ENCODE measurements at places on chromosomes 6 and 20.

GRCh38 chr6:111423960-111424846 is 58.8 kb downstream of the REV3L start:
- no peak for DNase-seq

DNA sequence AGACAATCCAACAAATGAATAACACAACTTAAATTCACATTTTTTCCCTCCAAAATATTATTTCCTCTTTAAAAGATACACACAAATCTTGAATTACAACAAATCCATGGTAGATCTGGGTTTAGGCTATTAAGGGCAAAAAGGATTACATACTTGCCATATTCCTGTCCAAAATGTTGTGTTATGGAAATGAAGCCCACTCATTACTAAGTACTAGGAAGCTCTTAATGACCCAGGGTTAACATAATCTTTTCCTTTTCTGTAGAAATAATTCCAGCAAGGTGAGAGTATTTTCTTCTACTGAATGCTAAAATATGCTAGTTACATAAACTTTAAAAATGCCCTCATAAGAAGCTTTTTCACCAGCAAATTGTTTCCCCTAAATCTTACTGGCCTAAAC is 1.6 kb downstream of the SHPRH start:
- no peak for DNase-seq

DNA sequence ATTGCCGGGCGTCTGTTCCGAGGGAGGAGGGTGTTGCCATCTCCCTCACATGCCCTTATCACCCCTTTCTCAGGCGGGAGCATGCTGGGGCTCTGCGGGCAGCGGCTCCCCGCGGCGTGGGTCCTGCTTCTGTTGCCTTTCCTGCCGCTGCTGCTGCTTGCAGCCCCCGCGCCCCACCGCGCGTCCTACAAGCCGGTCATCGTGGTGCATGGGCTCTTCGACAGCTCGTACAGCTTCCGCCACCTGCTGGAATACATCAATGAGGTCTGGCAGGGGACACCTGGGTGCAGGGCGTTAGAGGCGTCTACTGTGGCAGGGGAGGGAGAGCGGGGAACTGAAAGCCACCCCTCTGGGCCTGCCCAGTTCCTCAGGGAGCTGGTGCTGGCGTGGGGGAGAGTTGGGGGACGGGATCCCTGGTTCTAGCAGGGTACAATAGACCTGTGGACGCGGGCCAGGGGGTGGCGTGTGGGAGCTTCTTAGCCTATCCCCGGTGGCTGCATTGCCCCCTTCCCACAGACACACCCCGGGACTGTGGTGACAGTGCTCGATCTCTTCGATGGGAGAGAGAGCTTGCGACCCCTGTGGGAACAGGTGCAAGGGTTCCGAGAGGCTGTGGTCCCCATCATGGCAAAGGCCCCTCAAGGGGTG is 697 bp downstream of the PPT2 start:
- peak; percentile 65 for DNase-seq

- no peak for DNase-seq
Observed at GRCh38 chr20:669573-669972, 6.0 kb downstream of the SCRT2 start.

- DNase-seq = no peak
Observed at GRCh38 chr20:42098418-42098817, 480.2 kb upstream of the CHD6 start.

- no peak for DNase-seq
Observed at GRCh38 chr20:63686492-63687321, 9.7 kb upstream of the TNFRSF6B start.

- no peak for DNase-seq
Observed at GRCh38 chr6:119132261-119132981, 54.0 kb upstream of the FAM184A start.

DNA sequence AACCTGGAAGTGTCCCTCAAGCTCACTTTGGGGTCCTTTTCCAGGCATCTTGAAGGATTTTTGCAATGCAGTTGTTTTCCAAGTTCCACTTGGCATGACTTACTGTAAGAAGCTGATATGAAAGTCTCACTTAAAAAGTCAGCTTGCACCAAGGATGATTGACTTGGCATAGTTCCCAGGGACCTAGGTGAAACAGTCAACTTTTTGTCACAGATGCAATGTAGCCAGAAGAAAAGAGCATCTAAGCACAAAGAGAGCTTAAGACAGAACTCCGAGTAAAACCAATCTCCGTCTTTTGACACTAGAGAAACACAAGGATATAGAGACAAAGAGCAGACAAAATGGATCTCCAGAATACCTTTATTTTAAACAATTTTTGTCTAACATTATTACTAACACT is 2.6 kb upstream of the ZSCAN12 start:
- DNase-seq = no peak

- no peak for DNase-seq
Observed at GRCh38 chr6:166716910-166717617, 90.0 kb upstream of the RPS6KA2 start.

- no peak for DNase-seq
Observed at GRCh38 chr6:15876406-15876805, 213.6 kb upstream of the DTNBP1 start.

DNA sequence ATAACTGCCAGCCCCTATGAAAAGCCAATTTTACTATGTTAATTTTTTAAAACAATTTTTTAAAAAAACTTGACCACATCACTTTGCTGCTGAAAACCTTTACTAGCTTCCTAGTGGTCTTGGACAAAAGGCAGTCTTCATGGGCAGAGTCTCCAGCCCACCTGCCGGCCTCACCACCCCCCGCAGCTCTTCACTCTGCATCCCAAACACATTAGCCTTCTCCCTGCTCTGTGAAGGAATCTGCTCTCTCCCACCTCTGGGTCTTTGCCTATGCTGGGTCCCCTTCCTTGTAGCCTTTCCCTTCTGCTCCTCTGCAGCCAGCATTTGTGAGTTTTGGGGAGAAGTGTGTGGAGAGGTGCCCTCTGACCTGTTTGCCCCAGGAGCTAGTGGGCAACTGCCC is 170.7 kb upstream of the MLN start:
- DNase-seq = no peak

DNA sequence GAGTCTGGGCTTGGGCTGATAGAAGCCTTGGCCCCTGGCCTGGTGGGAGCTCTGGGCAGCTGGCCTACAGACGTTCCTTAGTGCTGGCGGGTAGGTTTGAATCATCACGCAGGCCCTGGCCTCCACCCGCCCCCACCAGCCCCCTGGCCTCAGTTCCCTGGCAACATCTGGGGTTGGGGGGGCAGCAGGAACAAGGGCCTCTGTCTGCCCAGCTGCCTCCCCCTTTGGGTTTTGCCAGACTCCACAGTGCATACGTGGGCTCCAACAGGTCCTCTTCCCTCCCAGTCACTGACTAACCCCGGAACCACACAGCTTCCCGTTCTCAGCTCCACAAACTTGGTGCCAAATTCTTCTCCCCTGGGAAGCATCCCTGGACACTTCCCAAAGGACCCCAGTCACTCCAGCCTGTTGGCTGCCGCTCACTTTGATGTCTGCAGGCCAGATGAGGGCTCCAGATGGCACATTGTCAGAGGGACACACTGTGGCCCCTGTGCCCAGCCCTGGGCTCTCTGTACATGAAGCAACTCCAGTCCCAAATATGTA is 957 bp upstream of the VEGFA start:
- DNase-seq = no peak

GRCh38 chr6:53983301-53983700 is 127.9 kb upstream of the MLIP start:
- DNase-seq = no peak

DNA sequence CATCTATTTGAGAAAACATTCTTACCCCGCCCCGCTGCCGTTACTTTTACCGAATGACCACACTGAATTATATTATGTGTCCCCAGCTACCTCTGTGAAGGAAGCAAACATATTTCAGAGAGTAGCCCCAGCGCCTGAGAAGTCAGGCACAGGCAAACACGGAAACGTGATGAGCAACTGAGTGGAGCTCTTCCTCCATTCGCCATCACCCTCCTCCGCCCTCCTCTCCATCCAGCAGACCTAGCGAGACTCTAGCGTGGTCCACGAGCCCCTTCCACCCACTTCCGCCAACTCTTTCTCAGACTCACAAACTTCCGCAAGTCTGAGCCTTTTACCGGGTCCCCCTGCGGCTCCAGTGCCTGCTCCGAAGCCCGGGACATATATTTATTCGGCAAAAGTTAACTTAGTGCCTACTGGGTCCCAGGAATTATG is 582 bp downstream of the SNRPB start:
- DNase-seq = peak; percentile 39

DNA sequence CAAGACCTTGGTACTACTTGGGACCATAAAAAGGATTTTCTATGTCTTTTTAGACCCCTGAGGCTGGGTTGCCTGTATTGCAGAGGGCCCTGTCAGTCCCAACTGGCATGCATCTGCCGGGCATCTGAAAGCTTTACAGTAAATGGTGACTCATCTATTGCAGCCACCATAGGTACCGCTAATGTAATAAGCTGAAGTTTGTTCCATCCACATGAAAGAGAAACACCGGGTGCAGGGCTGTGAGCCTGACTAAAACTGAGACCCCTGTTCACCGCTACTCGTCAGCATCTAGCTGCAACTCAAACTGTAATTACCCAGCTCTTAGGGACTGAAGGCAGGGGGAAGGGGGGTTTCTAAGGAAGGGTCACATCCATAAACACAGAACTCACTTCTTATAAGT is 49.5 kb downstream of the TRERF1 start:
- DNase-seq = no peak

- no peak for DNase-seq
Observed at GRCh38 chr6:39819676-39820075, 27.5 kb downstream of the DAAM2 start.

- DNase-seq = no peak
Observed at GRCh38 chr20:20233041-20233514, 134.8 kb upstream of the INSM1 start.

DNA sequence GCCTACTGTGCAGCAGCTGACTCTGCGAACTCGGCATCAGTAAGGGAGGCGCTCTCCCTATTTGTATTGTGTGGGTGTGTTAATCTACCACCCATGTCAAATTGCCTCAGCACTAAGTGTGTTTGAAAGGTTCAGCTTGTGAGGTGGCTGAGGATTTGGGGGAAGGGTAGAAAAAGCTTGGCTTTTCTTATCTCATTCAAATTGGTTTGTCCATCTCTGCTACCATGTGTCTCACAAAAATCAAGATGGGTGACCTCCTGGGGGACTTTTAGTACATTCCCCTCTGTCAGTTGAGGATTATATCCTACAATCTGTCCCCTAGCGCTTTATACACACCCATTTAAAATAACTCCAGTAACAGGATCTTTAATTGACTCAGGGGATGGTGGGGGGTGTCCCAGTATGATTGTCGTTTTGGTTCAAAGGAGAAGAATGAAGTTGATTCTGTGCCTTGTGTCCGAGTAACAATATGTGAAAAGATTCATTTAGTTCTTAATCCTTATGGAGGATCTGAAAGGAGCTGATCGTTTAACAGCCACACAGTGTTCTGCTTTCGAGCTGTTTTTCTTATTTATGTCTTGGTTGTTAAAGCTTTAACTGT is 609.6 kb downstream of the PKHD1 start:
- no peak for DNase-seq

DNA sequence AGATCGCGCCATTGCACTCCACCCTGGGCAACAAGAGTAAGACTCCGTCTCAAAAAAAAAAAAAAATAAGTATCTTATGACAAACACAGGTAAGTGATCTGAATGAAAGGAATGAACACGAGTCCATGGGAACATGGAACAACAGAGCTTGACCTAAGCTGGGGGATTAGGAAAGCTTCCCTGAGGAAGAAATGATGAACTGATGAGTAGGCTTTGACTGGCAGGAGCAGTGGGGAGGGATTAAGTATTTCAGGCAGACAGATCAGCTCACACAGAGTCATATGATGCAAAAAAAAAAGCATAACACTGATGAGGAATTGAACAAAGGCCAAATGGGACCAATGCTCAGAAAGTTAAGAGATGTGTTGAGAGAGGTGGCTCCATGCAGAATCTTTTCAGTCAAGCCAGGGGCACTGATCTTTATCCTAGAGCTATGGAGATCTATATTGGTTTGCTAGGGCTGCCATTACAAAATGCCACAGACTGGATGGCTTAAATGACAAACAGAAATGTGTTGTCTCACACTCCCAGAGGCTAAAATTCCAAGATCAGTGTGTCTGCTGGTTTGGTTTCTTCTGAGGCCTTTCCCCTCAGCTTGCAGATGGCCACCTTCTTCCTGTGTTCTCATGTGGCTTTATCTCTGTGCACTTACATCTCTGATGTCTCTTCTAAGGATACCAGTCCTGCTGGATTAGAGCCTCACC is 85.6 kb downstream of the ANKRD6 start:
- DNase-seq = no peak

DNA sequence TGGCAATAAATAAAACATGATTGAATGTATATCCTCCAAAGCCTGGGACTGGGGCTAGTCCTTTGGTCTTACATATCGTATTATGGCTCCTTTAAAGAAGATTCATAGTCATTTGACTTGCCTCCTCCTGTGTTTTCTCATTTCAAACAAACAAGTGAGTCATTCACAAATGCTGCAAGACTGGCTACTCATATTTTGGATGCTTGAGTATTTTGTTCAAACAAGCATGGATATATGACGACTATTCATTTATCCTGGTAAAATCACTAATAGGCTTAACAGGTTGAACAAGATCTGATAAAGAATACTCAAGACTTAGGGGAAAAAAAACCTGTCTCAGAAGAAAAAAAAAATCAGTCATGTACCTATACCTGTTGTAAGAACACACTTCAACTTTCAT is 111.1 kb upstream of the CCDC28A start:
- no peak for DNase-seq

- no peak for DNase-seq
Observed at GRCh38 chr6:158697811-158698210, 48.0 kb downstream of the SYTL3 start.

DNA sequence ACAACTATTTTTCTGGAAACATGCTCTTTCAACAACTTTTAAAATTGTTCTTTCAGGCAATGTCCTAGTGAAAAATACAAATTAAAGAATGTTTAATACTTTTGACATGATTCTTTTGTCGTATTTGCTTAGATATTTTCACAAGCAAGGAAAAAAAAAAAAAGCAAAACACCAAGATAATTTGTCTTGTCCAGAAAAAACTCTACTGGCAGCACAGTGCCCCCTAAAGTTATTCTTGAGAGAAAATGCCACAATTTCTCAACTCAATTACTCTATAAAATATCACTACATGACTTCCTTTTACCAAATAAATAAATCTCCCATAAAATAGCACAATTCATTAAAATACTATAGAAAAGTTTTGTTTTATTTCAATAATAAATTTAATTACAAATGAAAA is 652.5 kb upstream of the EPHA7 start:
- DNase-seq = no peak

- DNase-seq = no peak
Observed at GRCh38 chr6:35199866-35200265, 13.9 kb upstream of the SCUBE3 start.

DNA sequence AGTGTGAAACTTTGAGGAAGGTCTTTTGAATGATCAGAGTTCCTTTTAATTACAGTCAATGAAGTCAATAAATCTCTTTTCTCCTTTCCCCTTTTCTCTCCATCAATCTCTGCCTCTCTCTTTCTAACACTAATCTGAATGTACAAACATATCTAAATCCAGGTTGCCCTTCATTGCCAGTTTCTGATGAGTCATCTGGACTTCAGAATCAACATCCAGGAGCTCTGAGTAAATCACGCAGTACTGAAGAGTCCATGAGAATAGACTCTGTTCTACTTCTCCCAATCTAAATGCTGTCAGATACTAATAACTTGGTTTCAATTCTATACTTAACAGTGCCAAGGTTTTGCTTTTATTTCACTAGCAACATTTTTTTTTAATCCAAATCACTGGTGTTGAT is 238.7 kb upstream of the THEMIS start:
- DNase-seq = no peak

All from nephron progenitor cell (in vitro differentiated cells).